Left ventricle myocardium inferior (tissue), 1 donor: ENCODE measurements at places on chromosomes 11 and 22.

- H3K4me3 ChIP-seq = no peak overlapping the region
- peak overlapping the region; percentile 90 for H3K27ac ChIP-seq
- peaks cover 6% of the 10 kb centered on the region for H3K36me3 ChIP-seq
- no peak for DNase-seq
Measured at GRCh38 chr22:35619336-35620094, 2.4 kb upstream of the MB start.

- peaks cover 36% of the 10 kb centered on the region for H3K27me3 ChIP-seq
- no peak overlapping the region for H3K4me3 ChIP-seq
- H3K4me1 ChIP-seq = no peaks in the 10 kb centered on the region
- no peak overlapping the region for H3K27ac ChIP-seq
Measured at GRCh38 chr11:75107187-75107586, 10.5 kb upstream of the OR2AT4 start.

DNA sequence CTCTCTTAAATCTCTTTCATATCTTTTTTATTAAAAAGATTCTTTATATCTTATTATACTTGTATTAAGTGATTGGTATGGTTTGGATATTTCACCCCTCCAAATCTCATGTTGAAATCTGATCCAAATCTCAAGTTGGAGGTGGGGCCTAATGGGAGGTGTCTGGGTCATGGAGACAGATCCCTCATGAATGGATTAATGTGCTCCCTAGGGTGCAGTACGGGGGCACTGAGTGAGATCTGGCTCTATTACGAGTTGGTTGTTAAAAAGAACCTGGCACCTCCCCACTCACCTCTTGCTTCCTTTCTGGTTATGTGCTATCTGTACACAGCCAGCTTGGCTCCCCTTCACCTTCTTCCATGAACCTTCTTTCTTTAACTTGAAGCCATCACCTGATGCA is 149.6 kb downstream of the CWF19L2 start:
- no peak overlapping the region for H3K27ac ChIP-seq
- no peaks in the 10 kb centered on the region for H3K27me3 ChIP-seq
- no peak overlapping the region for H3K4me3 ChIP-seq
- H3K4me1 ChIP-seq = no peaks in the 10 kb centered on the region
- DNase-seq = no peak

GRCh38 chr11:117017456-117017855 is 80.8 kb downstream of the SIK3 start:
- no peak overlapping the region for H3K4me3 ChIP-seq
- H3K36me3 ChIP-seq = peaks cover 3% of the 10 kb centered on the region
- H3K27me3 ChIP-seq = no peaks in the 10 kb centered on the region
- no peak overlapping the region for H3K27ac ChIP-seq
- H3K4me1 ChIP-seq = peaks cover 35% of the 10 kb centered on the region
